ENCODE measurements at places on chromosomes 11 and 22. TPM values are rescaled to one million over a fixed set of nuclear protein-coding genes. Genes with fewer than 3 reads are reported as not detected.

DNA sequence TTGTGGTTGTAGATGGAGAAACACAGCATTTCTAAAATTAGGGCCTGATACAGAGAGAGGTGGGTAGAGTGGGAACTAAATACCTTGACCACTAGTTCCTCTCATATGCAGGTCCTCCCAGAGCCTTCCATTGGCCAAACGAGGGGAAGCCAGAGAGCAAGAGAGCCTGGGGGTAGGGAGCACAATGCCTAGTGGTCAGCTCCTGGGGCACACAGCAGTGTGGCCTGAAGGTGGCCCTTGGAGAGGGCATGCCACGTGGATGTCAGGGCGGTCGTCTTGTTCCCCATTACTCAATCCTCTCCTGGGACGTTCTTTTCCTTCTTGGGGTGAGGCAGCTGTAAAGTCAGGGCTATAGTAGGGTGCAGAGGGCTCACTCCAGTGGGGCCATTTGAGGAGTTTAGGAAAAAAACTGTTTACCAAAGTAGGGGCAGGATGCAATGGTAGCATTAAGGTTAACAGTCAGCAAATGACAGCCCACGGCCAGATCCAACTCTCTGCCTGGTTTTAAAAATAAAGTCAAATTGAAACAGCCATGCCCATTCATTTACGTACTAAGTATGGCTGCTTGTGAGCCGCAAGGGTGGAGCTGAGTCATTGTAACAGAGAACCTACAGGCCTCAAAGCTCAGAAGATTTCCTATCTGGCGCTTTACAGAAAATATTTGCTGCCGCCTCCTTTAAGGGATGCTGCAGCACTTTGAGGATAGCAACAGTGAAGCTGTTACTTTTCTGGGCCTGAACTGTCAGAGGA lies 7.6 kb downstream of the MYO18B start:
- DNase-seq: no peak

DNA sequence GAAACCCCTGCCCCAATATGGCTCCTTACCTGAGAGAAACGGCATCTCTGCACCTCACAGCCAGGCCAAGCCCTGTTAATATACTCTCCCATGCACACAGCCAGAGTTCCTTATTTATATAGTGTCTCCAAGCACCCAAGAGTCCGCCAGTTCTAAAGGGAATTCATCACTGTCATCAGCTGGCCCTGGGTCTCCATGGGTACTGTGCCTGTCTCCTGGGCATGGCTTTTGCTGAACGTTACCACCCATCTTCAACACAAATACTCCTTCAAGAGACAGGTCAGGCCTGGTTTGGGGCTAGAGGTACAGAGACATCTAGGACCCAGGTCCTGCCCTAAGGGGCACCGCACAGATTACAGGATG lies 1.6 kb upstream of the ATG16L2 start:
- no peak for DNase-seq

GRCh38 chr11:129610125-129610524 lies 205.5 kb upstream of the TMEM45B start:
- no peak for DNase-seq

DNA sequence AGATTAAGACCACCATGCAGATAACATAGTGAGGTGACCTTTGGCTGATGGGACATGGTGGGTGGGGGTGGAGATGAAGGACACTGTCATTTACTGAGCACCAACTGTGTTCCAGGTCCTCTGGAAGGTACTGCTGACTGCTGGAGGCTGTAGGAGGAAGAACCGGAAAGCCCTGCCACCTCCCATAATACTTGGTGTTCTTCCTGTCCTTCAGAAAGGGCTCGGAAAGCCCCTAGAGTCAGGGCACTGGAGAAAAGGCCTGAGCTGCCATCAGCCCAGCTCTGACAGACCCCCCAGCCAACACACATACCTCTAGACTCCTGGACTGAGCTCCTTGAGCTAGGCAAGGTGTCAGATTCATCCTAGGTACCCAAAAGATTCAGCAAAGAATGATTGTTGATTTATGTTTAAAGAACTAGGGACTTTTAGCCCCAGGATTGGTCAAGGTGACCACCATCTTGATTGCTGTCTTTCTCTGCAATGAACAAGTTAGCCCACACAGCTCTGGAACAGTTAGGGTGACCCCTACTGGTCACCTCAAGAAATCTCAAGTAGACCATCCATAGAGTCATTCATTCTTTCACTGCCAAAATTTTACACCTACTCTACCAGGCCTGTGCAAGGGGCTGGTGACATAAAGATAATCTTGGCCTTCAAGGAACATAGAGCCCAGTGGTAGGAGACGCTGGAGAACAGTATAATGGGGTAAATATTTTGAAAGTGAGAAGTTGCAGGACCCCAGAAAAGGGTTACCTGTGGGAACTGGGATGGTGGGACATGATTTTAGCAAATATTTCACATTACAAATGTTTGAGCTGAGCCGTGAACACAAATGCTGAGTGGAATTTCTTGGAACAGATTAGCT lies 39.4 kb downstream of the IRAG1 start:
- peak; percentile 63 for DNase-seq

LIF gene
- polyA plus RNA-seq: not detected

THYN1 gene
- 153 TPM for polyA plus RNA-seq
